HCEC 1CT (cell line): ENCODE measurements at places on chromosomes 4 and X.

GRCh38 chr4:111556141-111556781, 589.0 kb upstream of the FAM241A start:
- DNase-seq = peak; percentile 26

GRCh38 chr4:7680106-7680505, 245.4 kb upstream of the PSAPL1 start:
- DNase-seq = no peak

DNA sequence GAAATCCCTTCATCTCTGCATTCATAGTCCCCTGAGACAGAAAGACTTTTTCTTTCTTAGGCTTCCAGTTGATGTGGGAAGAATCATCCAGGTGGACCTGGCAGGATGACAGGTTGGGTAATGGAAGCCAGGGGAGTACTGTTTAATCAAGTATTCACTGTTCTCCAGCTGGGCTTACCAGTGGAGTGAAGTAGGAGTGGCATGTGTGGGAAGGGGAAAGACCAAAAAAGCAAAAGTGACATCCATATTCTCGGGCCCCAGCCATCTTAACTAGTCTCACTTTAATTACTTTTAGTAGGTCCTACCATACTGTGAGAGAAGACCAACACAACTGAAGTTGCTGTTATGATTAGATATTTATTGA, 18.5 kb downstream of the VSIG4 start:
- DNase-seq = no peak

GRCh38 chr4:13455411-13455810, 28.7 kb downstream of the RAB28 start:
- DNase-seq = peak; percentile 32

DNA sequence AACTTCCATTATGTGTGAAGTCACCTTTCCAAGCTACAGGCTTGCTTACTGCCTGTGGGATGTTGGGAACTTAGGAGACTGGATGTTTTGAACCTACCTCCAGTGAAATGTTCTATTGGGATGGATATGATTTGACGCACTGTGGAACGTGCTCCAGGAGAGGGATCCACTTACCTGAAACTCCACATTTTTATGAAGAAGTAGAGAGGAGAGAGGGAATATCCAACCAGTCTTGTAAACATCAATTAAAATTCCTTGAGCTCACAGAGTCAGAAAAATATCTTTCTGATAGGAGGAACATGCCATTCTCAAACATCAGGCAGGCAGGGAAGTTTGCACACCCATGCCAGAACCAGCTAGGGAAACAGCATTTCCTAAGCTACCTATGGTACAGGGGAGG, 91.1 kb upstream of the MAOA start:
- DNase-seq = no peak

GRCh38 chr4:8396762-8397406, 43.6 kb downstream of the ACOX3 start:
- DNase-seq = no peak

DNA sequence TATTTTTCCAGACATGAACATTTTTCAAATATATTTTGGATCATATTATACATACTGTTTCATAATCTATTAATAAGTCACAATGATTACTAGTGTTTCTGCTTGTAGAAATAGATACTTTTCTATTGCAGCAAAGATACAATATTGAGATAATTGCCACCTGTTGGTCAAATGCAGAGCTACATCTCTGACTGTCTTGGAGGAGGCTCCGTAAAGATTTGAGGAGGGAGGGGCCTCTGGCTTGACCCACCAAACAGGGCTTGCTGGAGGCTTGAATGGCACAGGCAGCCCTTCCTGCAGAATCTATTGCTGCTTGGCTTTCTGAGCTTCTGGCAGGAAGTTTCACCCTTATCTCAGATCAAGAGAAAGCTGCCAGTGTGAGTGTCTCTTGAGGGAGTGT, 99.3 kb upstream of the ARMCX2 start:
- peak; percentile 13 for DNase-seq

DNA sequence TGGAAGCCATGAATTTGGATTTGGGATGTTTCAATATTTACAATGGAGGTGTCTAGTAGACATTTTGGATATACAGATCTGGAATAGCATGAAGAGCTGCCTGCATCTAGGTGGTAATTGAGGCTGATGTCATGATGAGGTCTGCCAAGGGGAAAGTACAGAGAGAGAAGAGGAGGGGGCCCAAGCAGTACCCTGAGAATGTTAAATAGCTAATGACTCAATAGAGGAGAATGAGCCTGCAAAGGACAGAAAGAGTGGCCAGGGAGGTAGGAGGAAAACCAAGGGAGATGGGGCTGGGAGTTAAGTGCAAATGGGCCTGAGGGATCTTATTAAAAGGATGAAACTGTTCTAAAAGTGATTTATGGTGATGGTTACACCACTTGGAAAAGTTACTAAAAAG, 182.2 kb upstream of the KIT start:
- no peak for DNase-seq
